HepG2 (cell line): ENCODE measurements at places on chromosomes 3 and 15. TPM values are rescaled to one million over a fixed set of nuclear protein-coding genes. Genes with fewer than 3 reads are reported as not detected.
A peak's percentile ranks its signal among the peaks of the same experiment; 100 is the strongest.

Gene RASGRP1
- not detected in 2 replicates for polyA plus RNA-seq

DNA sequence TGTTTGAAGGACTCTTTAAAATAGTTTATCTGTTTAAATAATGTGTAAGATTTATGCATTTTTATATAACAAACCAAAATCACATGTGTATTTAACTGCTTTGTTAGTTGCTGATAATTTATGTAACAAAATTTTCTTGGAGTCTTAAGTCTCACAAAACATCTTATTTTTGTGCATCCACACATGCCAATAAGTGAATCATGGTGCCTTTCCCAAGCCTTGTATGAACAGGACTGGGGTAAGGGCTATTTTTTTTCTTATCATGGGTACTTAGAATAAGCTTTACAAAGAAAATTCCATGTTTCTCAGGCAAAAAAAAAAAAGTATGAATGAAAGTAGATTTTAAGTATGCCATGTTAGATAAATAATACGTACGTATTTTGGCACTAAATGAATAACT lies 132.9 kb upstream of the LRRFIP2 start:
- DNase-seq = no peak

Gene GNAT1
- 0.03 TPM in 1 of 2 replicates, not detected in the other for polyA plus RNA-seq

- DNase-seq = no peak
Observed at GRCh38 chr3:55487381-55488241, 505 bp upstream of the WNT5A start.

Gene TNNC1
- polyA plus RNA-seq = 36.4 and 39.5 TPM in 2 replicates

DNA sequence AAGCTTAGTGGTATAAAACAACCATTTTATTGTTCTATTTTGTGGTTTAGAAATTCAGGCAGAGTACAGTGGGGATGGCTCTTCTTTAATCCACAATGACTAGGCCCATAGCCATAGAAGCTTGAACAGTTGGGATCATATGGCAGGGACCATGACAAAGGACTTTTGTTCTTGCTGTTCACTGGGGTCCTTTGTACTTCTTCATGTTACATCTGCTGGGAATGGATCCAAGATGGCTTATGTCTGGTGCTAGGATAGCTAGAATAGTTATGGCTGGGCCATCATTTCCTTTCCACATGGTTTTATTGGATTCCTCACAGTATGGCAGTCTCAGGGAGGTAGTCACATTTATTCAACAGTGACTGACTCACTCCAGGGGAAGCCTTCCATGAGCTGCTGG lies 427.9 kb upstream of the AGTR1 start:
- DNase-seq = peak; percentile 5

Gene DNASE1L3
- polyA plus RNA-seq = 1.0 and 1.7 TPM in 2 replicates

Gene OSTN
- not detected in 2 replicates for polyA plus RNA-seq

GRCh38 chr15:46343196-46343935 lies 708.5 kb downstream of the SQOR start:
- DNase-seq = no peak

Gene GOLGA8T
- polyA plus RNA-seq = 0.07 TPM in 1 of 2 replicates, not detected in the other

Gene CXCR6
- not detected in 2 replicates for polyA plus RNA-seq

DNA sequence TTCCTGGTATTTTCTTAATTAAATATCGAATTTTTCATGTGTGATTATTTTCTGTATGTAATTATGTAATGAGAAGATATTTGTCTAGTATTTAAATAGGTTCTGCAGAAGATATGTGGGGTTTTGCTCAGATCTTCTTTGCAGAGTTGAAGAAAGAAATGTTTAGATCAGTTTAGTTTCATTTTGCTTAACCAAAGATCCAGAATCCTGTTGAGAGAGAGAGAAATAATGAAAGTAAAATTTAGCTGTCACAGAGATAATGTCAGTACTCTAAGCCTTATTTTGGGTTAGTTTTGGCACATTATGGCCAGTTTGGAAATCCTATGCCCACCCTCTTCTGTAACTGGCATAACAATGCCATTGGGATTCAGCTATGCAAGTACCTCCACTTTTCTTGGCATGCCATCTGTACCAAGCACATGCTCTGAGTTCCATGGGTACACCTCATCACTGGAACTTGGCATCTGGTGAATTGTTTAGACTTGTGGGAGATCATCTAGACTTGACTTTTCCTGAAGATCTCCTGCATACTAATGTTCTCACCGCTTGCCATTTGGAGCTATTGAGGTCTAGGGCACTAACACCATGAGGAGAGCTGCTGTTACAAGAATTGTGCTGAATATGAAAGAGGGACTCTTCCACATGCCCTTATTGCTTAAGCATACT lies 30.9 kb downstream of the PLSCR1 start:
- DNase-seq = no peak

DNA sequence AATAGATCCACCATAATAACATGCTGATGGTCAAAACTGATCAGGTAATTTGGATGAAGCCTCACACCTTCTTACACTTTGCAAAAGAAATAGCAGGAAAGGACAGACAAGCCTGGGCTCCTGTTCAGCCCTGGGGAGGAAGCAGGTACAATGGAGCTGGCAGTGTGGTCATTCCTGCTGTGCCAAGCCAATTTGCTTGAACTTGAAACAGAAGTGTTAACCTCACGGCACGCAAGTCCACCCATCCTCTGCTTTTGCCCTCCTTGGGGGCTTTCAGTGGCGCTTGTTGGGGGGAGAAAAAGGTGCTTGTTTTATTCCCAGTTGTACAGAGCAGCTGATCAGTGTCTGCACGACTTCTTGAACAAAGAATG lies 36.8 kb upstream of the RFTN1 start:
- DNase-seq = no peak

DNA sequence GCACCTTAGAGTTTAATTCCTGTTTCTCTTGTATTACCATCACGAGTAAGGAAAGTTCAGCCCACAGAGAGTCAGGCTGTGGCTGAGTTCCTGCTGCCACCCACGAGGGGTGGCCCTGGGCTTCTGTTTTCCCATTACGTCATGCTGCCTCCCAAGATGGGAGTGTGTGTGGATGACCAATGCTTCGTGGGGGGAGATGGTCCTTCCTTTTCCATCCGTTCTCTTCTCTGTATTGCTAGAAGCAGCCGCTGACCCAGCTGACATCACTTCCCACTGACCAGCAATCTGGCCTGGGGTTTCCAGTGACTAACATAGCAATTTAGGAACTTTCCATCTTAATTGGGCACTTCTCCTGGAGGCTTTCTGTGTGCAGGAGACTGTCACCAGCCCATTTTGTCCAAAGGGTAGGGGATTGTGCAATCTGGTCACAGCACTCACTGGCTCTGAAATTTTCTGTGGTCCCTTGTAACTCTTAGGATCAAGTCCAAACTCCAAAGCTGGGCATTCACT lies 9.3 kb downstream of the IRAK2 start:
- peak; percentile 55 for DNase-seq

- no peak for DNase-seq
Observed at GRCh38 chr3:194185221-194185620, 49.3 kb downstream of the HES1 start.

Gene DCLK3
- polyA plus RNA-seq = not detected in 2 replicates

- no peak for DNase-seq
Observed at GRCh38 chr3:181823716-181824115, 112.0 kb downstream of the SOX2 start.

DNA sequence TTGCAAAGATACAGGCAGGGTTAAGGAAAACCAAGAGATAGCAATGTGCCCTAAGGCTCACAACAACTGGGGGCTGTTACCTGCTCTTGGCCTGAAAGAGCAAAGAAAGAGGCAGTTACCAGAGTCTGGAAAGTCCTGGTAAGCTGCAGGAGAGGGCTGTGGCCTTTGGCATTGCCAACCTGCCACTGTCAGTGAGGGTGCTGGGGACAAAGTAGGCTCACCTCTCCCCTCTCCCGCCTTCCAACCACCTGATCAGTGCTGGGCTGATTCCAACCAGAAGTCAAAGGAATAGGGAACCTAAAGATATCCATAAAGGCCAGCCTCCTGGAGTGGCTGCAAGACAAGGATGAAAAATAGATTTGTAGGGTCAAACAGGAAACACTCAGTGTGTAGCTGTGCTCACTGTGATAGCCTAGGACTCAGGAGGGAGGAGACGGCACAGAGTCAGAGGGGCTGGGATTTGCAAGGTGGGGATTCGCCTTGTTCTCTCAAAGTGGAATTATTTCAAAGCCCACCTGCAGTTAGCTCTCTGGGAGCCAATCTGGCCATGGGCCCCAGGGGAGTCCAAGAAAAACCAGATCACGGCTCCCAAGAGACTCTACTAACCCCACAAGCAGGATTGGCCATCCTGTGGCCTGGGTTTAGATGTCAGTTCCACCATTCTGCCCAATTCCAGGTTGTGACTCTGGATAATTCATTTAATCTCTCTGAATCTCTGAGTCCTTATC lies 204.0 kb upstream of the BCL6 start:
- no peak for DNase-seq

DNA sequence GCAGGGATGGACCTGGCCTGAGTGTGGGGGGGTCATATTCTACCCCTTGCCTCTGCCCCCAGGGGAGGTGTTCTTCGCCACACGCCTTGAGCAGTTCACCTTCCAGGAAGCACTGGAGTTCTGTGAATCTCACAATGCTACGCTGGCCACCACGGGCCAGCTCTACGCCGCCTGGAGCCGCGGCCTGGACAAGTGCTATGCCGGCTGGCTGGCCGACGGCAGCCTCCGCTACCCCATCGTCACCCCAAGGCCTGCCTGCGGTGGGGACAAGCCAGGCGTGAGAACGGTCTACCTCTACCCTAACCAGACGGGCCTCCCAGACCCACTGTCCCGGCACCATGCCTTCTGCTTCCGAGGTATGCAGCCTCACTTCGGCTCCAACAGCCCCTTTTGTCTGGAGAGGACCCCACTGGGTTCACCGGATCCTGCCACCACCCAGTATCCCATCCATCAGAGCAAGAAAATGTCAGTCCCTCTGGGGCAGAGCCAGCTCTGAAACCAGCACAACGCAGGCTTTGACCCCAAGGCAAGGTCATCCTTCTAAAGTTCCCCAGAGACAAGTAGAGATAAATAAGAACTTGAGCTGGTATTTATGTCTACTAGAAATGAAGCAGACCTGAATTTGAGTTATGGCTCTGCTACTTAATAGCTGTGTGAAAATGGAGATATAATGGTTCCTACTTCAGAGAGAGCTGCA lies 45.8 kb downstream of the HAPLN3 start:
- no peak for DNase-seq

GRCh38 chr3:174215456-174215855 lies 643.7 kb upstream of the NAALADL2 start:
- DNase-seq = no peak

Gene STAC
- 0.01 TPM in 1 of 2 replicates, not detected in the other for polyA plus RNA-seq

DNA sequence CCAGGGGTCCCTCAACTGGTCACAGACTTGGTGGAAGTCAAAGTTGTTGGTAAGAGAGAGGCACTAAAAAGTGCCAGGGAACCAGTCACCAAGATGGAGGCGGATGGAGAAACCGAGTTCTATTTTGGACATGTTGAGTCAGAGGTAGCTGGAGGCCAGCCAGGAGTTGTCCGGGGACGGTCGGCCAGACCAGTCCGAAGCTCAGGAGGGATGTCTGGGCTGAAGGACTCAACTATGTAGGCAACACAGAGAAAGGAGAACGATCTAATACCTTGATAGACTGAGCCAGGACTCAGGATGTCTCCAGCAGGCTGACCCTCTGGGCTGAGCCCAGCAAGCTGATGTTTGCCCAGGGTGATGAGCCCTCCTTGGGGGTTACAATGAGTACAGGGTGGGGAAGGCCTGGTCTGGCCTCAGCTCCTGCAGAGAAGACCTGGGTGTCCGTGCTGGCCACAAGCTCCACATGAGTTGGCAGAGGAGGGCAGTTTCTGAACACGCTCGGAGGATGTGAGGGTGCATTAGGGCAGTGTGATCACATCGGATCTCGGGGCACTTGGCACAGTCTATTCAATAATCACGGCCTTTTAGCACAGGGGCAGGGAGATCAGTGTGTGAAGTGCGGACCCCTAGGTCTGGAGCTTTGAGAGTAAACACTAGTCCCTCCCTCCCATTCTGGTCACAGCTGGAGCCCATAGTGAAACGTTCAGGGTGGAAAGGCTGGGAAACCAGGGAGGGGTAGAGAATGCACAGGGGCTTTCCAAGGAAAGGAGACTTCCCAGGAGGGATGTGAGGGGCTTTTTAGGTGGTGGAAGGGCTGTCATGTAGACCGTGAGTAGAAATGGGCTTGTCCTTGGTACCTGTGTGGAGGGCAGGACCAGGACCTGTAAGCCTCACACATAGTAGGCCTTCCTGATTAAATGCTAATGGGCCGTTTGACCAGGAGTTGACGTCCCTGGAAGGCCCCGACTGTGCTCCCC lies 111.9 kb downstream of the ETFA start:
- no peak for DNase-seq

GRCh38 chr15:59208613-59209249 lies 2.1 kb downstream of the LDHAL6B start:
- DNase-seq = no peak

Gene PCBP4
- polyA plus RNA-seq = 51.3 and 58.9 TPM in 2 replicates

Gene CCR3
- polyA plus RNA-seq = not detected in 2 replicates

- no peak for DNase-seq
Observed at GRCh38 chr15:91192690-91193377, 92.8 kb downstream of the SV2B start.

Gene CCDC71
- polyA plus RNA-seq = 9.7 and 14.9 TPM in 2 replicates

DNA sequence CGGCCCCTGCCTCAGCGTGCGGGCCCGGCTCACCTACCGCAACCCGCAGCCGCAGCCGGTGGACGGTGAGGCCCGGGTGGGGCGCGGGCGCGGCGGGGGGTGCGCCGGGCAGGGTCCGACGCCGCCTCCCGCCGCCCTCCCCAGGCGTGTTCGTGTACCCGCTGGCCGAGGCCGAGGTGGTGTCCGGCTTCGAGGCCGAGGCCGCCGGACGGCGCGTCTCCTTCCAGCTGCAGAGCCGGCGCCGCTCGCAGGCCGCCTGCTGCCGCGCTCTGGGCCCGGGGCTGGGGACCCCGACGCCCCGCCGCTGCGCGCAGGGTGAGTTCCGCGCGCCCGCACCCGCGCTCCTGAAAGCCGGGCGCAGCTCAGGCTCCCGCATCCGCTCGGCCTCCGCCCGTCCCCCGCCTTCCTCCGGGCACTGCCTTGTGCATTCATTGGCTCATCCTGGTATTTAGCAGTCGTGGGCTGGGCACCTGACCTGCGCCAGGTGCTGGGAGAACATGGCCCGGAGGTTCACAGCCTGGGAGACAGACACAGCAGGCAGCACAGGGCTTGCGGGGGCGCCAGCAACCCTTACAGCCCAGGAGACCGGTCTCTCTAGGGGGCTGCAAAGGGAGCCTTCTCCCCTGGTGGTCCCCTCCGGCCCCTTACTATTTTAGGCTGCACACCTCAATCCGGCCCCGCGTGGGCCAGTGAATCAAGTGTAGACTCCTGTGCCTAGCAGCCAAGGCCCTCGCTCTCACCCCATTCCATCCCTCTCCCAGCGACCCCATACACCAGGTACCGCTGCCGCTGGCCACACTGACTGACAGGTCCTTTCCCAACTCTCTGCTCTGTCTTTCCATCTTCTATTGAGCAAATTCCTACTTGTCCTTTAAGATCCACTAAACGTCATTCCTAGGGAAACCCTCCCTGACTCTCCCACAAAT lies 1.5 kb downstream of the VWA5B2 start:
- DNase-seq = no peak

- no peak for DNase-seq
Observed at GRCh38 chr15:73792415-73792814, 39.3 kb upstream of the INSYN1 start.

GRCh38 chr3:62109534-62109933 lies 263.8 kb downstream of the FEZF2 start:
- peak; percentile 20 for DNase-seq

Gene C3orf49
- polyA plus RNA-seq = not detected in 2 replicates
